ENCODE measurements at places on chromosomes 13 and 19.
A peak's percentile ranks its signal among the peaks of the same experiment; 100 is the strongest.

DNA sequence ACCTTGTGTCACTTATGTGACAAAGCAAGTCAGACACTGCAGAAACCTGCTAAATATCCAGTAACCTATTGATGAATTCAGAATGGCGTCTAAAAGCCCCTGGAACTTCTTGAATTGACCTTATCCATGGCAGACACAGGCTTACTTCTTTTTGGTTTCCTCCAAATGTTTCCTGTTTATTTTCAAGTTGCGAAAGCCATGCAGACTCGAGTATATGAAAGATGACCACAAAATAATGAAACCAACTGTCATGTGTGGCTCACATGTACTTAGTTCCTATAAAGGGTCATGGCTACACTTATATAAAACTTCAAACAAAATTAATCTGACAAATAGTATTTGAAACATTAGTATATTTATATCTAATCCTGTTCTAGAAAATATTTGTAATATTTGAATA is 113.1 kb upstream of the FNDC3A start:
- DNase-seq, result no peak

GRCh38 chr13:40232311-40233040 is 434.0 kb downstream of the FOXO1 start:
- DNase-seq, result no peak

- no peak for DNase-seq
Observed at GRCh38 chr19:6705931-6706632, 14.4 kb downstream of the C3 start.

DNA sequence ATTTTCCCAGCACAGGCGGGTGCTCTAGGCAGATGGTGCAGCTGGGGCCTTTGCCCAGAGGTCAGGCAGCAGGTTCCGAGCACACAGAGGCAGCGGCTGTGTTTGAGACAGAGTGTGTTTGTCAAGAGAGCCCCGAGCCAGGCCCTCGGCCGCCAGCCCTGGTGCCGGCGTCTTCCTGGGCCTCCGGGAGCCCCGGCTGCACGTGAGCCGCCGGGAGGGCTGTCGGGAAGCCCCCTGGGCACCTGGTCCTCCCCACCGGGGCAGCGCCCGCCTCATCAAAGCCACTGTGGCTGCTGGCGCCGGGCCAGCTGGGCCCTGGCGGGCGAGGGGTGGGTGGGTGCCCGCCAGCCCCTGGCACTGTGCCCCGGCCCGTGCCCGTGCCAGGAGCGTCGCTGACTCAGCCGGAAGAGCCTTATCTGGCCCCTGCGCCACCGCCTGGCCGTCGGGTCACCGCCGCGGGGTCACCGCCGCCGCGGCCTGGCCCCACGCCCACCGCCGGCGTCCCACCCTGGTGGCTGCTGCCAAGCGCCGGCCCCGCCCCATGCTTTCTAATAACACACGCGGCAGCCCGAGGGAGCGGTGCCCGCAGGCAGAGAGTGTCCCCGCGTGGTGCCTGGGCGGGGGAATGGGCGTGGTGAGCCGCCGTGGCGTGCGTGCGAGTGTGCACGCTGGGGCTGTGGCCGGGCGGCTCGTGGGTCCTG is 14.9 kb downstream of the ARID3A start:
- peak; percentile 74 for DNase-seq

GRCh38 chr19:51726049-51726448 is 2.3 kb upstream of the HAS1 start:
- DNase-seq, result no peak

DNA sequence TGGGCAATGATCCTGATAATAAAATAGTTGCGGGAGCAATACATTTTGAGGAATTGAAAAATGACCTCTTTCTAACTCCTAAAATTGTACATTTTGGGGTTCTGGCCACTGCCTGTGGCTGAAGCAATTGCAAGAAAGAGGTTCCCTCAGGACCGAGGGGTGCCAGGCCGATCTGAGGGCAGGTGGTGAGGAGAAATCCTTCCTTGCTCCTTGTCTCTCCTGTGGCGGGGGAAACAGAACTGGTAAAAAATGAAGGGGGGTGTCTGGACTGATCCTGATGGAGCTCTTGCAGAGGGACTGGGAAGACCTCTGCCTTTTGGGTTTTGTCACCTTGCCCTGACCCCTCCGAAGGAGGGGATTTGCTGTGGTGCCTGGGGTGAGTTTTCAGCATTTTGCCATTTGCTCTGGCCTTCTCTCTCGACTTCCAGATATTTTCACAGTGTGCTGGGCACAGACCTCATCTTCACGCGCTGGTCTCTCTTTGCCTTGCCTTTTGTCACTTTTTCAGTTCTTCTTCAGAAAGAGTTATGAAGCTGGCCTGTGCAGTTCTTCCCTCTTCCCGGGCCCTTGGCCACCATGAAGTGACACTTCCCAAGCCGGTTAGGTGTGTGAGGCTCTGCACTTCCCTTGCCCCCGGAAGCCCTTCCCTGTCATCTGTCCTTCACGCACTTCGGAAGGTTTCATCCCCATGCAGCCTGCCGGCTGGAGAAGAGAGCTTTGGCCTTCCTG is 22.2 kb downstream of the NFIX start:
- no peak for DNase-seq

- DNase-seq, result no peak
Observed at GRCh38 chr19:6765738-6766356, 1.4 kb downstream of the SH2D3A start.

- DNase-seq, result no peak
Observed at GRCh38 chr13:24539500-24540165, 27.1 kb upstream of the PARP4 start.

DNA sequence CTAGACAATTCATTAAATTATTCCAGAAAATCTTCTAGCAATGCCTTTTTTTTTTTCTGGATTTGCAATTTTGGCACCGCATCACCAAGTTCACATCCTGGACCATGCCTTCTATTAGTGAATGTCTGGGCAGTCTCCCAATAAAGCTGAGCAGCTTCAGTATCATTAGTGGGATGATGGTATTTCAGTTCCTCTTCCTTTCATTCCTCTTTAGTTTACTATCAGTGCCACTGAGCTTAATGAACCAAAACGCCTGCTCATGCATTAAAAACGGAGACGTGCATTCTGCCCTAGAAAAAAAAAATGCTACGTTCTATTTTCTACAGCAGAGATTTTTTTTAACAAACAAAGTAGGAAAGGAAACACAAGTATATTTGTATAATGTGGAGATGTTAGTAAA is 343.0 kb downstream of the PCDH9 start:
- no peak for DNase-seq

DNA sequence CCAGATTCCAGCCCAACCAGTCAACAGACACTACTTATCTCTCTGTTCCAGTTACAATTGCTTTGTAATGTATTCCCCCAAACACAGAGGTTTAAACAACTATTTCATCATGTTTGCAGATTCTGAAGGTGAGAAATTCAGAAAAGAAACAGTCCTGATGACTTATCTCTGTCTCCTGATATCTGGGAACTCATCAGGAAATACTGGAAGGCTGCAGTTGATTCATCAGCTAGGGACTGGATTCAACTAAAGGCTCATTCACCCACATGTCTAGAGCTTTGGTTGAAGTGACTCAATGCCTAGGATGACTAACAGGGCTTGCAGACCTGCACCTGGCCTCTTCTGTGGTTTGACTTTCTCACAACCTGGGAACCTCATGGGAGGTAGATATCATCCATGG is 56.6 kb upstream of the GPC6 start:
- DNase-seq, result no peak
